ENCODE measurements at places on chromosomes 12 and 14. TPM values are rescaled to one million over a fixed set of nuclear protein-coding genes. Genes with fewer than 3 reads are reported as not detected.

- no peak for DNase-seq
Observed at GRCh38 chr14:53528185-53528671, 375.1 kb upstream of the DDHD1 start.

GRCh38 chr12:17357396-17357795, 732.6 kb downstream of the RERGL start:
- no peak for DNase-seq

DNA sequence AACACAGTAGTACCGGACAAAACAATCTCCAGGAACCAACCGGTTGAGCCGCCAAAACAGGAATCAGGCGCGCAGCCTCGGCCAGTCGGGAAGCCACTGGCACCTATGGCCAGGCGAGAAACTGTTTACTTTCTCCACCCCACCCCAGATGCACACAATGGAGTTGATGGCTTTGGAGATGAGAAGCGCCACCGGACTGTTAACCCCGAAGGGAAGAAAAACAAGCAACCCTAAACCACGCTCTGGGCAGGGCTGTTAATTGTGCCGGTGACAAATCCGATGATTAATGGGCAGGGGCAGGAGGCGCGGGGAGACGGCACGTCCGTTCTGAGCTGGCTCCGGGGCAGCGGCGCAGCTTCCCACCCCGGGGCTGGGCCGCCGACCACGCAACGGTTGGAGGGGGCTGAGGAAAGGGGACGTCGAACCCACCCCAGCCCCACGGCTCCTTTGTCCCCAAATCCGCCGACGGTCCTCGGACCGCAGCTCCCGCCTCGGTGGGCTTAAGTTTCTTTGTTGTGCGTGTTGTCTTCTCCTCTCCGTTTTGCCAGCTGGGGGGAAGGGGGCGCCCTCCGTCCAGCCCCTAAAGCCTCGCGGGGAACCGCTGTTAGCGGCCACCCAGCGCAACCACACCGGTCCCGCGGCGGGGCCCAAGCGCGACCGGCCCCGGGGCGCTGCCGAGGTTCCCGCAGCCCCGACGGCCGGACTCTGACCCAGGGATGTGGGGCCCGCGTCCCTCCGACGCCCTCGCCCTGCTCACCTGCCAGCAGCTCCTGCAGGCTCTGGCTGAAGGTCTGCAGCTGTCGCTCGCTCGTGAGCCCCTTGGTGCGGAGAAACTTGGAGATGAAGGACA, 790 bp downstream of the BTG1 start:
- DNase-seq: peak; percentile 74

DNA sequence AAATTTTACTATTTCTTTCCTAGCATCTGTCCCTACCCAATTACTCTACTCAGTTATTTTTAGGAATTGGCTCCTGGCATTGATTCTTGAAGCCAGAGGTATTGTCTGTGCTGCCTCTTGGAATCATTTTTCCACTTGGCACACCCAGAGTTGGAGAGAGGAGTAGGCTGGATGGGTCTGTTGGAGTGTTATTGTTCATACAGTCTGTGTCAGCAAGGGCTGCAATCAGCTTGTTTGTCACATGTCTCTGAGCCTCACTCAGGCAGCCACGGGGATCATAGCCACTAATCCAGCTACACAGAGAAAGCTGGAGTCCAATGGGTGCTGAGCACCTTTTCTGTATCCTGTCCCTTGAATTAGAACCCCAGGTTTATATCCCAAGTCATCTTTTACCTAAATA, 176.0 kb upstream of the DYRK2 start:
- no peak for DNase-seq

DNA sequence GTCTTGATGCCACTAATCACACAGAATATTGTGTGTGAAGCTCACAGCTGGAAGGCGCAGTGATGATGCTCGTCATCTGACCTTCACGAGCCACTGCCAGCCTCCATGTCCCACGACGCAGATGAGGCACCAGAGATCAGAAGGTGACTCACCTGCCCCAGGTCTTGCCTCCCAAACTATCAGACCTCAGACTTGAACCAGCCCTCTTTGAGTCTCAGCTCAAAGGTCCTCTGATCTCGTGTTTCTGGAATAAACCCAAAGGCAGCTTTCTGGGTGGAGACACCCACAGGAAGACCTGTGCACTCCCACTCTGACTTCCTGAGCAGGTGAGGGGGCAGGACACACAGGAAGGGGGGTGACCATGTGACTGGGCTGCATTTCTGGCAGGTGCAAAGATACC, 19.6 kb upstream of the CHGA start:
- DNase-seq: no peak

- DNase-seq: no peak
Observed at GRCh38 chr12:8996682-8997405, 7.5 kb downstream of the KLRG1 start.

DNA sequence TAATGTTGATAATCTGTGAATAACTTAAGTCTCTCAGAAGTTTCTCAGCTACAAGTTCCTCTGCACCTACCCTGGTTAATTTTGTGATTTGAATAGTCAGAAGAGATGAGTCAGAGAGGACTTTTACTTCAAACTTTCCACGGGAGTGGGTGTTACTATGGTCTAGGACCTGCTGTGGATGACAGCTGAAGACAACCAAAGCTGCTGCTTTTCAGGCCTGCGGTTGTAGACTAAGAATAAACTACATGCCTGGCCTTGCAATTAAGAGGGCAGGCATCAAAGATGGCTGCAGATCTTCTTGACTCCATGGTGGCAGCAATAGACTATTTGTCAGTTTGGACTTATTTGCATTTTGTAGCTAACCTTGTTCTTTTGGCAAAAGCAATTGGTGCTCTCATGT, 227.1 kb upstream of the KRR1 start:
- DNase-seq: peak; percentile 51

DNA sequence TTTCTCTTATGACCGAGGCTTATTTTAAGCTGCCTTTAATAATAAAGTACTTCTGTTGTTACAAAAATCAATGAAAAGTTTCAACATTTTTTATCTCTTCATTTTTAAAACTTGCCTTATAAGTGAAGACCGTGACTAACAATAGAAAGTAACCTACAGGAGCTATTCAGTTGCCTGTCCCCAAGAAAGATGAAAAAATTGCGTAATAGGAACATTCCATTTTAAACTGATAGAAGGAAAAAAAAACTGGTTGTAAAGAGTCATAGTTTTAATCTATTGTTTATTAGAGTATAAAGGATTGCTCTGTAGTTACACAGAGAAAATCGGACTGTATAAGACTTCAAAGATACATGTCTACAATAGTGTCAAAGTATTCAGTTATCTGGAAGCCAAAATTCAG, 83.3 kb downstream of the DAAM1 start:
- no peak for DNase-seq

DNA sequence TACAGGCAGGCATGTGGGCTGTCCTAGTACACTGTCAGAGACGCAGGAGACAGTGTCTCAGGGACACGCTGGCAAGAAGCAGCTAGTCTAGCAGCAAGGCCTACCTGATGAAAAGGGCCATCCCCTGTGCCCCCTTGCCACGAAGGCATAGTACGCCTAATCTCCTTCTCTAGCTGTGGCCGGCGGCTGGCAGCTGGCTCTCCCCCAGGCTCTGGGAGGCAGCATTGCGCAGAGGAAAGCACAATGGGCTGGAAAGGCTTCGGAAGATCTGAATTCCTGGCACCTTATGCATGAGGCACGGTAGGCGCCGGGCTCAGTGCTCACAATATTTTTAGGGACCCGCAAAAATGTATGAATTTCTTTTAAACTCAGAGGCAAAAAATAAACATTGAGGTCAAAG, 16.0 kb upstream of the PLEKHH1 start:
- DNase-seq: no peak

The TRIM9 gene
- total RNA-seq: 0.63 TPM

The MYF5 gene
- not detected for total RNA-seq

The AQP6 gene
- 0.79 TPM for total RNA-seq

The OTOGL gene
- total RNA-seq: not detected

The PCED1B gene
- total RNA-seq: 39.8 TPM

Data from Karpas-422 (cell line).